RPMI8226 (cell line): ENCODE measurements at places on chromosomes 3 and 15.
A peak's percentile ranks its signal among the peaks of the same experiment; 100 is the strongest.

DNA sequence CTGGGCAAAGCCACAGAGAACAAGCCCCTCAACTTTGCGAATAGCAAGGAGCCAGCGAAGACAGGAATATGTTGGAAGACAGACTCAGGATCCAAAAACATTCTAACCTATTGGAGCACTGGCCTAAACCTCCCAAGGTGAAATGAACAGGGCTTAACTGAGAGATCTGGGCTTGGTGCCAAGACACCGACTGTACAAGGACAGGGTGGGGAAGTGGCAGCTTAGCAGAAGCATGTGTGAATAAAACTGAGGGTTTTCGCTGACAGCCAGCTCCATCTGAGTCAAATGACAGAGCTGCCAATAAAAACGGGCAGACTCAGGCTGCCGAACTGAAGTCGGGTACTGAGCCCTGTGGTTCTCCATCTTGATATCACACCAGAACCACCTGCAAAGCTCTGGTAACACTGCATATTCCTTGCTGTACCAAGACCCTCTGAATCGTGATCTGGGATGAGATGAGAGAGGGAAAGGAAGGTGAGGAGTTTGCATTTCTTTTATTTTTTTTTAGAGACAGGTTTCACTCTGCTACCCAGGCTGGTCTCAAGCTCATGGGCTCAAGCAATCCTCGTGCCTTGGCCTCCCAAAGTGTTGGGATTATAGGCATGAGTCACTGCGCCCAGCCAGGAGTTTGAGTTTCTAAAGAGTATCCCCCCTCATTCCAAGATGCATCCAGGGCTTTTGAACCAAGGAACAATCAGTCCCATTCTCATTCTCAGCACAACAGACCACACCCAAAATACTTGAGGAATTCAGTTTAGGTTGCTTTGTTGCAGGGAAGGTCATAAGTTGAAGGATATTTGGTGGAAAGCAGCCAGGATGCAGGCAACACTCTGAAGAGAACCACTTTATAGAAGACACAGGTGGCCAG lies 6.0 kb upstream of the PLCB2 start:
- peak; percentile 94 for DNase-seq

GRCh38 chr3:195183071-195183776 lies 87.7 kb downstream of the XXYLT1 start:
- DNase-seq = no peak

DNA sequence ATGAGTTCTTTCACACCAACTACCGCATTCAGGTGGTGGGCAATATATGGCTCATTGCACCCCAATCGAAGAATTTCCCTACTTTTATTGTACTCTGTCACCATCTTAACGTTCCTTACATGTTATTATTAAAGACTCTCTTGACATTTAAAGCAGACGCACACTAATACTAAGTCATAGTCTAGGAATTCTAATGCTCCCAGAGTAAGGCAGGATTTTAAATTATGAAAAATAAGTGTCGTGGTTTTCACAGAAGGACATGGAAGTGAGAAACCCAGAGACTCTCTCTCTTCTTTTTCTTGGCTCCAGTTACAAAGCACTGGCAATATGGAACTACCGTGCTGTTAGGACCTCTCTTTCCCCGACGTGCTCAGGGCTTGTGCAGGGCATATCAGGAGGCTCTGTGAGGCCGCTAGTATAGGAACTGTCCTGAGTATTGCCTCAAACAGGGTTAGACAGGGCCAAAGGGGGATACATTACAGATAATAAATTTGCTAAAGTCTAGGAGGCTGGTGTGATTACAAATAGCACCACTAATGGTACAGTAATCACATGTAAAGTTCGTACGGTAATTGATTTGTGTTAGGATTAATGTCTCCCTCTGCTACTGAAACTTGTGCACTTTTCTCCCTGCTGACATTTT lies 590.8 kb downstream of the FOXP1 start:
- DNase-seq = no peak

DNA sequence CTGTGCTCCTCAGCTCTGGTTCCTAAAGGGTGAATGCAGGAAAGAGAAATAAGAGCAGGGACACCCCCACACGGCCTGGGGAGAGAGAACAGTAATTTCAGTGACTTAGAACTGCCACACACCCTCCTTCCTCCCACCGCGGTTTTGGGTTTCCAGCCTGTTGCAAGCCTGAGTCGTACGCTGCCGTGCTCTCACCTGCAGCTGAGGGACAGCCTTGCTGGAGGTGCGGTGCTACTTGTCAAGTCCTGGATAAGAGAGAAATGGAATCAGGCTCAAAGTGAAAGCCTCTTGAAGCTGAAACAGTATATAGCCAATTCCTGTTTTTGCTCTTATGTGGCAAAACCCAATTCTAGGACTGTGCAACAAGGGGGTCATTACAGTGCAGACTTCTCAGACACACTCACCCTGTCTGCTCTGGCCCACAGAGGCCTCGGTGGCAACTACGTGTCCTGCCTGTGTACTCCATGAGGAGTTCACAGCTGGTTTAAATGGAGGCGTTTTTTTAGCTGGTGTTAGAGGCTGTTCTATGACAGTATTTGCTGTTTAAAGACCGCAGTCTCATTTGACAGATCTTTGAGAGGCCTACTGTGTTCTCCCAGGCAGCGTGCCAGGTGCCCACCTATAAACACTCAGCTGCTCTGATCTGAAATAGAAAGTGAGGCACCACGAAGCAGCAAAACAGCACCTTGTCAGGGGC lies 42.9 kb downstream of the TBC1D2B start:
- no peak for DNase-seq

GRCh38 chr3:58868097-58868779 lies 181.6 kb downstream of the CFAP20DC start:
- peak; percentile 7 for DNase-seq

GRCh38 chr15:33375236-33375635 lies 64.5 kb downstream of the RYR3 start:
- no peak for DNase-seq

GRCh38 chr3:19392150-19392549 lies 243.8 kb downstream of the KCNH8 start:
- DNase-seq = no peak

DNA sequence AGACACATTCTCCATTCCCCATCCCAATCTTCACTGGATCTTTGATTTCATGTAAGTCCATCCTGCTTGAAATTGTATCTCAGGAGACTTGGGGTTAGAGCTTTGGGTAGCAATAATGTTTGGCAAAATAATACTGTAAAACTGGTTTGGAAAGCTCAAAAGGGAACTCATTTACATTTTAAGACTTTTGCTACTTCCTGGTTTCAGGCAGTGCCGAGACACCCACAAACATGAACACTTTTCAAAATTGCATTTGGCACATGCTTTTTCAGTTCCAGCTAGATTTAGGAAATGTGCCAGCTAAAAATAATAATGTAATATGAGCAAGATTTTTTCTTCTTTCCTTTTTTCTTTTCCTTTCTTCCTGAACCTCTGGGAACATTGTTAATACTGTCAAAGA lies 145.7 kb upstream of the CBLB start:
- no peak for DNase-seq

- DNase-seq = no peak
Observed at GRCh38 chr3:119582178-119582577, 2.9 kb downstream of the ADPRH start.

DNA sequence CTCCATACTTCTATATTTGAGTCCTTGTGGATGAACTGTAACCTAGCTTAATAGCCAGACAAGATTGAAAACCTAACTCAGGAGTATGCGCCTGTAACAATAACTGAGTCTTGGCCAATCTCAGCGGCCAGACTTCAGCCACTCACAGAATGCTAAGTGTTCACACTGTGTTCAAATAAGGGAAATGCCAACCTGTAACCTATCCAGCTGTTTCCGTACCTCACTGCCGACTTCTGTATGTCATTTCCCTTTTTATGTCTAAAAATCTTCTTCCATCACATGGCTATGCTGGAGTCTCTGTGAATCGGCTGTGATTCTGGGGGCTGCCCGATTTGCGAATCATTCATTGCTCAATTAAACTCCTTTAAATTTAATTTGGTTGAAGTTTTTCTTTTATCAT lies 169.2 kb downstream of the NFKBIZ start:
- no peak for DNase-seq

GRCh38 chr3:75951941-75952340 lies 166.6 kb upstream of the ZNF717 start:
- no peak for DNase-seq

DNA sequence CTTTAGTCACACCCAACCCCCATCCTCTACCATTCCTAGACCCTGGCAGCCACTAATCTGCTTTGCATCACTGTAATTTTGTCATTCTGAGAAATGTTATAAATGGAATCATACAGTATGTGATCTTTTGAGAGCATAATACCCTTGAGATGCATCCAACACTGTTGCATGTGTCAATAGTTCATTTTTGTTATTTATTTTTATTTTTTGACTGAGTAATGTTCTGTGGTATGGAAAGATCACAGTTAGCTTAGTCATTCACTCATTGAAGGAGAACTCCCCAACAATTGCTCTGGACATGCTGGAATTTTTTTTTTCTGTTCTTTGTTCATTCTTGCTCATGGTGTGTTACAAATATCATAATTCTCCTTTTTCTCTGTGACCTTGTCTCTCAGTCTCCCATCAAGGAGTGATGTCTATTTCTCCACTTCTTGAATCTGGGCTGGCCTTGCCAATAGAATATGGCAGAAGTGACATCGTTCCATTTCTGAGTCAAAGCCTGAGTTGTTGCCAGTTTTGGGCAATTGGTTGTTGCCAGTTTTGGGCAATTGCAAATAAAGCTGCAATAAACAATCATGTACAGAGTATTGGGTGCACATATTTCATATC lies 6.8 kb upstream of the ADPGK start:
- no peak for DNase-seq

DNA sequence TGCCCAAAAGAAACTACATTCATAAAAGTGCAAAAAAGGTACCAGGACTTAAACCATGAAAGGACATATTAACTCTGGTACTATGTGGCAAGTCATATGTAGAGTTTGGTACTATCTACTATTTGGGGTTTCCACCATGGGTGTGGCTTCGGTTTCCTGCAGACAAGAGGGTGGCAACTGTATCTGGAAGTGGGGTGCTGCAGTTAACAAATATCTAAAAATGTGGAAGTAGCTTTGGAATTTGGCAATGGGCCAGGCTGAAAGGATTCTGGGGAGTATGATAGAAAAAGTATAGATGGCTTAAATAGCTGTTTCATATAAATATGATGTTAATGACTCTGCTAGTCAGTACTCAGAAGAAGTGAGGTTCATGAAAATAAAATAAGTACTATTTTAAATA lies 44.0 kb downstream of the PLSCR2 start:
- DNase-seq = no peak

GRCh38 chr3:5677555-5677954 lies 490.0 kb downstream of the EDEM1 start:
- no peak for DNase-seq

GRCh38 chr3:190003681-190004123 lies 117.0 kb downstream of the P3H2 start:
- DNase-seq = no peak

- DNase-seq = no peak
Observed at GRCh38 chr3:15271785-15272381, 60.5 kb downstream of the SH3BP5 start.

DNA sequence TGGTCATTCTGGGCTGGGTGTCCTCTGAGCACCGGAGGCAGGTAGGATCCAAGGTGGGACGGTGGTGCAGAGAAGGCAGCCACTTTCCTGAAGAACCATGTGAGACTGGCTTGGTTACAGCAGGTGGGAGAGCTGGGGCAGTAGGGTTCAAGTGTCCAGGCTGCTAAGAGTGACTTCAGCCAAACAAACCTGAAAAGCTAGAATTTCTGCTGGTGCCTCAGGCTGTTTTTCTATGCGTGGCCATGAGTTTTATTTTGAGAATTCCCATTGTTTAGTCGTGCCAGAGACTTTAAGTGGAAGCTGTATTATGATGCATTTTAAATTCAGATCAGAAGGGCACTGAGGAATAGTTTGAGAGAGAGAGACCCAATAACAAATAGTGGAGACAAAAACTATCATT lies 20.1 kb downstream of the USP13 start:
- DNase-seq = no peak

- no peak for DNase-seq
Observed at GRCh38 chr3:61664105-61664482, 102.7 kb downstream of the PTPRG start.

GRCh38 chr3:138944929-138945708 lies 1.8 kb downstream of the FOXL2 start:
- DNase-seq = peak; percentile 40

GRCh38 chr15:60585743-60586708 lies 107.1 kb upstream of the ICE2 start:
- DNase-seq = peak; percentile 82

DNA sequence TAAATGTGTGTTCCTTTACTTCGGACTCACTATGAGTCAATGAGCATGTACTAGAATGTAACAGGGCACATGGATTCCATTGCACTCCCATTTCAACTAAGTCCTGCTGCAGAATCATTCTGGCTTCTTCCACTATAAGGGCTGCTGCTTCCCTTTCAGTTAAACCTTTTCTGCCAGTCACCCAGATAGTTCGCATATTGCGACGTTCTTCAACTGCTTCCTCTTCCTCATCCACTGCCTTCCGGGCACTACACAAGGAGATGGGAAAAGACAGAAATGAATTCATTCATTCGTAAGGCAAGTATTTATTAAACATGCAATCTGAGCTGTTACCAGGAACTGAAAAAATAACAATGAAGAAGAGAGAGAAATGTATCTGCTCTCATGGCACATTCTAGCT lies 55.6 kb downstream of the POLQ start:
- DNase-seq = no peak

DNA sequence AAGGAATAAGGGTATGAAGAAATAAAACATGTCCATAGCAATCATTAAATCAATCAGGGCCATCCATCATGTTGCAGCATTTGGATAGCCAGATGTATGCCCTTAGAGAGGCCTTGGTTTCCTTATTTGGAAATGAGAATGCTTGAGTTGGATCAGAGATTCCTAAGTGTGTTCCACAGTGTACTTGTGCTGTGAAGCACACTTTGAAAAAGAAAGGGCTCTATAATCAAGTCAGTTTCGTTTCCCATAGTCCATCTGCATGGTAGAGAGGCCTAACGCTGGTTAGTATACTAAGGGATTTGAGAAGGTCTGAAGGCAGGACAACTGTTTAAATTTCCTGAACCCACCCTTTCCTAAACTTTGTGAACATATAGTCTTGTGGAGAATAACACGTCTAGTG lies 30.9 kb downstream of the RBMS3 start:
- no peak for DNase-seq

DNA sequence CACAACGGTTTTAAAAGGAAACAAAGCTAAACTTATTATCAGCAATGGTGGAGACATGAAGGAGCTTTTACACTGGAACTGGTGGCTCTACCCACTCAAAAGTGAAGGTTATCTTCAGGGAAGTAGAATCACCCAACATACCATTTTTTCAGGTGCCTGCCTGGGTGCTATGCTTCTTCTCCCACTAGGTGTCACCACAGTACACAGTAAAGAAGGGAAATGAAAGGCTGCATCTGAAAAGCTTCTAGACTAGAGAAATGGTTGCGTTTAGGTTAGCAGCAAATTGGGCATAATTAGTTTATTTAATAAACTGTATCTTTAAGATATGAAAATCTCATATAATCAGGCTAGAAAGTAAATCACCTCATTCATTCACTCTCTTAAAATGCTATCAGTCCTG lies 47.0 kb upstream of the SELENOK start:
- DNase-seq = peak; percentile 65

DNA sequence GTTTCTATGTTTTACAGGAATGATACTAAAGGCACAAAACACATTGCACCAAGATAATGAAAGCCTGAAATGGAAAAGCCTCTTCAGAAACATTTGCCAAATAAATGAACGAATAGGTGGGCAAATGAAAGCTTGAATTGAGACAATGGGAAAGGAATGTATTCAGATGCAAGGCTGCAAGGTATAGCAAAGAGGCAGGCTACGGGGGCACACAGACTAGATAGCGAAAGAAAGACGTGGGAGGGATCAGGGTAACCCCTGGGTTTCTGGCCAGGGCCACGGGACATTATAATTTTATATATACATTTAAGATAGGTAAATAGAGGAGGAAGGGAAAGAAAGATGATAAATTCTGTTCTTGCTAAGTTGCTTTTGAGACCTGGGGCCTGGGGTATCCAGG lies 95.9 kb upstream of the NLGN1 start:
- DNase-seq = no peak
